ENCODE measurements at places on chromosomes 2 and 18.

DNA sequence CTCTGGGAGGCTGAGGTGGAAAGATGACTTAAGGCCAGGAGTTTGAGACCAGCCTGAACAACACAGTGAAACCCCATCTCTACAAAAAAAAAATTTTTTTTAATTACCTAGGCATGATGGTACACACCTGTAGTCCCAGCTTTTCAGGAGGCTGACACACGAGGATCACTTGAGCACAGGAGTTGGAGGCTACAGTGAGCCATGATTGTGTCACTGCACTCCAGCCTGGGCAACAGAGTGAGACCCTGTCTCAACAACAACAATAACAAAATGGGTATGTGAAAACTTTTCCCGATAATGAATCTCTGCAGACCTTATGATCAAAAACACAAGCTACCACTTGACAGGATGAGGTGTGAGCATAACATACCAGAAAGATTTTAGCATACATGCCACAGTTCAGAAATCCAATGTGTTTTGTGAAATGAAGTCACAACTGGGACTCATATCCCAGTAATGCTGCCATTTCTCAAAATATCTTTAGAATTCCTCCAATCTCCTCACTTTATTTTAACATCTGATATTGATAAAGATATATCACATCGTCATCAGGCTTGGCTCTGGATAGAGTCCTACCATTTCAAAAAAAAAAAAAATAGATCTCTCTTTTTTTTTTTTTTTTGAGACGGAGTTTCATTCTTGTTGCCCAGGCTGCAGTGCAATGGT, 74.0 kb upstream of the PELI1 start:
- DNase-seq, result no peak

DNA sequence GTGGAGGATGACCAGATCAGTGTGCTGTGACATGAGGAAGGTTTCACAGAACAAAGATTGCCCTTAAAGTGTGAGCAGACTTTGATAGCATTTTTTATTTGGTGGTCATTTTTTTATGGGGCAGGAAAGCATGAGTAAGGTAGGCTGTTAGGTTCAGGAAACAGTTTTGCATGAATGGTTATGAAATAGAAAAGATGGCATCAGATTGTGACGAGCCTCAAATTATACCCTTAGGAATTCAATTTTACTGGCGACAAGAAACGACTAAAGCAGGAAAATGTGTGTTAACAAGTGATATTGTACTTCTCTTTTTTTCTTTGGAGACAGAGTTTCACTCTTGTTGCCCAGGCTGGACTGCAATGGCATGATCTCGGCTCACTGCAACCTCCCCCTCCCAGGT, 44.7 kb downstream of the PIK3C3 start:
- no peak for DNase-seq

DNA sequence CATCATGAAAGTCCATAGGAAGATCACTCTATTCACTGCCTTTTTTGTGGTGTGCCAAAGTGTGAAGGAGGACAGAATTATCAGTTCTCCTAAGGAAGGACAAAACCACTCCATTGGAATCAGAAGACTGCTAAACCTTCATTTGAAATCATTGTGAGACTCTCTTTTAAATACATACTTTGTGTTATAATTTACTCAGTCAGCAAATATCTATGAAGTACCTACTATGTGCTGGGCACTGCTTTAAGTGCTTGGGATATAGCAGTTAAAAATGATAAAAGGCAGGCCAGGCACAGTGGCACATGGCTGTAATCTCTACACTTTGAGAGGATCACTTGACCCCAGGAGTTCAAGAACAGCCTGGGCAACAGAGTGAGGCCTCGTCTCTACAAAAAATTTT, 692.3 kb downstream of the DSC3 start:
- DNase-seq, result no peak

DNA sequence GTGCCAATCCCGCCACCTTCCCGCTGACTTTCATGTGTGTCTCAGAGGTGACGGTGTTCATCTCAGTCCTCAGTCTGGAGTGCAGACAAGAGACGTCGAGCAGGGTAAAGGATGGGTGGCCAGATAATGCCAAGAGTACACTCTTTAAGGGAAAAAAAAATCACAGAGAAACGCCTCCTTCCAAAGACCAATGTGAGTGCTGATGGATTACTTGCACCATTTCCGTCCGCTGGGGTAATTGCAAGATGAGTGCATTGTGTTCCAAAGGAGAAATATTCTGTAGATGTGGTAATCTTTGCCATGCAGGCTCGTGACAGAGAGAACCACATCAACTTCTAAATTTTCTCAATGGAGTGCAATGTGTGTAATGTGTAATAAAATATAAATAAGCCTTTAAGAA, 81.0 kb downstream of the KLHL29 start:
- DNase-seq, result no peak

DNA sequence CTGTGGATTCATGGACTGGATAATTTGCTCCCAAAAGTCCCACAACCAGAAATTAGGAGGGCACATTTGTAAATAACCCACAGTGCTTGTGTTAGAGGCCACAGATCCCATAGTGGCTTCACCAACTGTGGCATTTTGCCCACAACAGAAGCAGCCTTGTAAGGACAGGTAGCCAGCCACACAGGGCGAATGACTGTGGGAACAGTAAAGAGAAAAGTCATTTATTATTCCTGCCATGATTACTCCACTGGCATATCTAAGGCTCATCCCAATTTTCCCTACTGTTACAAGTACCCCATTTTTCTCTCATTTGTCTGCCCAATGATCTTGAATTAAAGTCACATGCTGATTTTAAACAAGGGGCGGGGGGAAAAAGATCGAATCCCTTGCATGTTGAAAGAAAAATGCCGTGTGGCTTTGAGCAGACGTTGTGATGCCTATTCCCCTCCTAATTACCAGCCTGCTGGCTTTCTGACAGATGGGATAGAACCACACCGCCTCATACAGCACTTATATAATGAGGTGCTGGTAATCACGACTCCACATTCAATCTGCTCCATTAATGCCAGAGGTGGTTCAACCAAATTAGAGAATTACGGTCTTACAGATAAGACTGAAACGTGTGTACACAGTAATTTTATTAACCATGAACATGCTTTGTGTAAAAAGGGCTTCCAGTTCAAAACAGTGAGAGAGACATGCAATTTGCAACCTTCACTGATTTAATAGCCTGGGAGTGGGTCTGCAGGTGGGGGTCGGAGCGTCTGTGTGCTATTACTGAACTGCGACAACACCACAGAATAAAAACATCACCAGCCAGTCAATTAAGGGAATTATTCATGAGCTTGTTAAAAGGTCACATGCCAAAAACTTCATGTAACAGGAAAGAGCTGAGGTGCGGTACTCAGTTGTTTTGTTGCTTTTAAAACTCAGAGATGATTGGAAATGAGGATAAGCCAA, 196.0 kb downstream of the TMEM163 start:
- DNase-seq, result peak; percentile 91

- no peak for DNase-seq
These were observed 782.6 kb upstream of the FSHR start for GRCh38 chr2:49936965-49937364.

- no peak for DNase-seq
These were observed 337.6 kb upstream of the FIGN start for GRCh38 chr2:164073101-164074074.

- no peak for DNase-seq
These were observed 254.1 kb downstream of the PRKCE start for GRCh38 chr2:45905632-45905958.

- no peak for DNase-seq
These were observed 143.7 kb upstream of the TMEM200C start for GRCh38 chr18:6039055-6039454.

- DNase-seq, result no peak
These were observed 63.4 kb downstream of the COL6A3 start for GRCh38 chr2:237350597-237350996.

- no peak for DNase-seq
These were observed 122.1 kb downstream of the EML6 start for GRCh38 chr2:54845514-54845913.

DNA sequence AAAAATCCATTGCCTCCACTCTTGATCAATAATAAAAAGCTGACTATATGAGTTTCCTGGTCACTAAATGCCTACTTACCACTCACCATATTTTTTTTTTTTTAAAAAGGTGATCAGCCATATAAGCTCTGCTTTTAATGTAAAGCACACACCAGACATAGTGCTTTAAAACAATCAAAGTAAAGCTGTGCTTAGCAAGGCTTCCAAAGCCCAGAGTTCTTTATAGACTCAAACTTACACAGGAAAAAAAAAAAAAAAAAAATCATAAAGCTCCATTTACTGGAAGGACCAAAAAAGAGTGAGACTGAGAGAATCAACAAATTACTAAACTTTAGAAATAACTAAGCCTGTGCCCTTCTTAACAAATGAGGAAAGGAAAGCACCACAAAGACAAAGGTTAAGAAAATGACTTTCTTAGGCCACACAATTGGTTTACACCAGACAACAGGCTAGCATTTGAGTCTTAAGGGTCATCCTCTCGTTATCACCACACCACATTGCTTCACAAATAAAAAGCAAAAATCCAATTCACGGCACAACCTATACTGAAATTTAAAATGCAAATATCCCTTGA, 11.2 kb downstream of the ACVR1 start:
- no peak for DNase-seq

GRCh38 chr2:121599963-121600651, 49.2 kb downstream of the CLASP1 start:
- no peak for DNase-seq

GRCh38 chr18:9392726-9393125, 58.2 kb downstream of the TWSG1 start:
- no peak for DNase-seq

DNA sequence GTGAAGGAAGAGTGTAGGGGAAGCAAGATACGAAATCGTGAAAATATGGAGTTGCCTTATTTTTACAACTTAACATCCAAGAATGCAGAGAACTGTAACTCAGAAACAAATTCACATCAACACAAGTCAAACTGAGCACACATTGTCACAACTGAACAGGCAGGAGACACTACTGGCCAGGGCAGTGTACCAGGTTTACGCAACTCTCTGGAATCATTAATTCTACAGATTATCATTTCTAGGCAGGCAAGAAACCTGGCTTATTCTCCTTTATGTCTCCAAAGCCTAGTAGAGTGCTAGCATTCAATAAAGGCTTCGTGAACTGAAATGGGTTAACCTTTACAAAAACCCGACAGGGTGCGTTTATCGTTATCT, 584 bp downstream of the COA5 start:
- DNase-seq, result no peak

- DNase-seq, result no peak
These were observed 31.1 kb upstream of the CXCR4 start for GRCh38 chr2:136149011-136149410.

DNA sequence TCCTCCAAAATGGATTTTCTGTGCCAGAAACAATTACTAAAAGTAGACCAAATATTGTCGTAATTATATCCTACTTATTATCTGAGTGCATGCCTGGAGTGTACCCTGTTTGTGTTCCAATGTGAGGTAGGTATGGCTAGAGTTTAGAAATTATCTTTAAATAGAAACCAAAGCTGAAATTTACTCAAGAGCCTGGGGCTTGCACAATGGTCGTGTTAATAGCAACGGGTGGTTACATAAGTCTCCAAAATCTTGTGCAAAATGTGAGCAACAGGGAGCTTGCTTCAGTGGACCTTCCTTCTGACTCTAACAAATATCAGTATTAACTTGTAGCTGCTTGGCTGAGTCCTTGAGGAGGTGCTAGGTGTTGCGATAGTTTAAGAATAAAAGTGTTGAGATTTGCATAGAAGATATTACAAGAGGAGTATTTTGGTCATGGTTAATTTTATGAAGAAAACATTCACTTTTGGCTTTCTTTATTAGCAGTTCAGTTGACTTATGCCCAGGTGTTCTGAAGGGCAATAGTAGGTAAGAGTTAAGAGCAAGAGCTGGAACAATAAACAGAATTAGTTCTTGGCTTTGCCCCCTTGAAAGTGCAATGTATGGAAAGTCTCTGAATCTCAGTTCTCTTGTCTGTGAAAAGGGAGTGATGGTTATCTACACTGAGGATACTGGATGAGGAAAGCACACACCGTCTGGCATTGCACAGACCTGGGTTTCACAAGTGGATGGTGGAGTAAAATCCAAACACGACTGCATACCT, 4.6 kb downstream of the CXCR4 start:
- no peak for DNase-seq

- peak; percentile 55 for DNase-seq
These were observed 160.8 kb downstream of the KLHL29 start for GRCh38 chr2:23545811-23546210.

DNA sequence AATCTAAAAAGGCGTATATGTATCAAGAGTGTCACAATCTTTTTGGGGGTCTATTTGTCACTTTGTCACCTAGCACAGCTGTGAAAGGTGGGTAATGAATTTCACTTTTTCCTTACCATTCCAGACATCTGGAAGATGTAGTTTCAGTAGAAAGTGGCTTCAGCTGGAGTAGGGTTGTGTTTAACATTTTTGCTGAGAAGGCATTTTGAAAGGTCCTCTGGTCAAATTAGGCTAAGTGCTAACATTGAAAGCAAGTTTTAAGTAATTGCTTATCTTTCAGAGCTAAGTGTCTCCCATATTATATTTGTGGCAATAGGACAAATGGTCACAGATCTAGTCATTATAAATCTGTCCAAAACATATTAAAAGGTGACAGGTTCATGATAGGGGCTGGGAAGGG, 542.1 kb upstream of the SPHKAP start:
- no peak for DNase-seq

- no peak for DNase-seq
These were observed 224.6 kb upstream of the LRRTM4 start for GRCh38 chr2:77746780-77747179.

DNA sequence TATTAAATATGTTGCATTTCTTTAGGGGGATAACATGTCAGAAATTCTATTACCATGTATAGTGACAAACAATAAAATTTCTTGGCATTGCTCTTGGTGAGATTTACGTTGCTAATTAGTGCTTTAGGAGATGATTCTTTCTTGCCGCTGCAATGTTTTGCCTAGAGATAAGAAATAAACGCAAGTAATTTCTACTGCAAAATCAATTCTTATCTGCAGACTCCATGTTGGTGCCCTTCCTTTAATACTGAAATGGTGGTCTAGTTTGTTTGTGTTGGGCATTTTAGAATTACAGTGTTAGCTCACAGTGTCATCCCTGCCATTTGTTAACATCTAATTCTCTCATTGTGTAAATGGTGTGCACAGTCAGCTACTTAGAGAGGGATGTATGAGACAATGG, 34.6 kb downstream of the ASXL3 start:
- DNase-seq, result no peak

DNA sequence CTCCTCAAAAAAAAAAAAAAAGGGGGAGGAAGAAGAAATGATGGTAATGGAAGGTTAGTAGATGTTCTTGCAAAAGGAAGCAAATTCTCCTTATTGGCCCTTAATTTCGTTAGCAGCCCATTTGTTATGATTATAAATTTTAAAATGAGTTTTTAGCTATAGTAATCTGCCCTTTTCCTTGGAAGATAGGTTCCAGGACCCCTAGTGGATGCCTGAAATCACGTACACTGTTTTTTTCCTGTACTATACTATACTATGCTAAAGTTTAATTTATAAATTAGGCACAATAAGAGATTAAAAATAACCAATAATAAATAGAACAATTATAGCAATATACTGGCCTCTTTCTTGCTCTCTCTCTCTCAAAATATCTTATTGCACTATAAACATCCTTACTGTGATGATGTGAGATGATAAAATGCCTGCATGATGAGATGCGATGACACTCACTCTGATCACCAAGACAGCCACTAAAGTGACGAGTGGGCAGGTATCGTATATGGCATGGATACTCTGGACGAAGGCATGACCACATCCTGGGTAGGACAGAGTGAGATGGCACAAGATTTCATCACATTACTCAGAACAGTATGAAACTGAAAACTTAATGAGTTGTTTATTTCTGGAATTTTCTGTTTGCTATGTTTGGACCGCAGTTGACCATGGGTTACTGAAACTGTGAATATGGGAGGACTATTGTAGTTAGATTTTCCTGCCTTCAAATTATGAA, 87.2 kb downstream of the KCTD18 start:
- DNase-seq, result no peak
